ENCODE measurements at places on chromosomes 11 and 22.

DNA sequence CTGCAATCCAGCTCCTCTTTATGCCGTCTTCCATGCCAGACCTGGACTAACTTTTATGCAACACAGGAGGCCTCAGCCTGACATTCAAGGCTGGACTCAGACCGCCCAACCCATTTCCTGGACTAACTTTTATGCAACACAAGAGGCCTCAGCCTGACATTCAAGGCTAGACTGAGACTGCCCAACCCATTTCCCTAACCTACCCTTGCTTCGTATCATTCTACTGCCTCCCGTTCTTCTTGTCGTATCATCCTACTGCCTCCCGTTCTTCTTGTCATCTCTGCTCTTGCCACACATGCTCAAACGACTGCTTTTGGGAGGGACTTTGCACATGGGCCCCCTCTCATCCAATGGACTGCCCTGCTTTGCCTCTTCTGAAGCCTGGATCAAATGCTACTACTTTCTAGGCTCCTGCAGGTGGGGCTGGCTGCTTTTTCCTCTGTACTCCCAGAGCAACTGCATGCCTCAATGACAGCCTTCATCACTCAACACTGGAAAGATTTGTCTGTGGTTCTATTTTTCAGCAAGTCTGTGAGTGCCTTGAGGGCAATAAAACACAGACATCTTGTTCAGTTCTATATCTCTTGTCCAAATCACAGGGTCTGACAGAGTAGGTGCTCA, 7.8 kb downstream of the TBC1D10A start:
- DNase-seq = no peak

DNA sequence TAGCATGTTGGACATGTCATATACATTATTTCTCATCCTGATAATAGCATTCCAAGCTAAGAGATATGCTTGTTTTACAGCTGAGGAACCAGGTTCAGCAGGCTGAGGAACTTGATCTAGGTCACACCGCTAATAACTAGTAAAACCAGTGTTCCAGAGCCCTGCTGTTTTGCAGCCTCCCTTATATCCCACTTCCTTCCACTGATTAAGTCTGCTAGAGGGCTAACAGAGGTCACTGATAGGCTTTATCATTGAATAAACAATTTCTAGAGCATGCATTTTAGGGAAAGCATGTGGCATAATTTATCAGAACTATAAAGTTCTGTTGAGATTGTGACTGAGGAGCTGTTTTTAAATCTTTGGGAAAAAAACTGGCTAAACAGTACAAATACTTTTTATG, 54.0 kb downstream of the UVRAG start:
- DNase-seq = no peak

GRCh38 chr11:114395736-114396135, 4.6 kb downstream of the C11orf71 start:
- DNase-seq = no peak

DNA sequence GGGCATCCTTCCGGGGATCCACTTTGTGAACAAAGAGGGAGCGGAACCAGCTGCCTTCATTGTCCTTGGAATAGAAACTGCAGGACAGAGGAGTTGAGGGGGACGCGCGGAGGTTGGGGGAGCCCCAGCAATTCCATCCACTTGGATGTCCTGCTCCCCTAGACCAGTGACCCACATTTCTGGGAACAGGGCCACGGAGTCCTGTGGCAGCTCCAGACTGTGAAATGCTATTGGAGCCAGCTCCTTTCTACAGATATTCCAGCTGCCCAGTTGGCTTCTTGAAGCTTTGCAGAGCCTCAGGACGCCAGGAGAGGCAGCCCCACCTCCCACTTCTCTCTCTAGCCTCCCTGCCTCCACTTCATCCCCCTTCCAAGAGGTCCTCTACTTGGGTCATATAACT, 10.5 kb downstream of the NIPSNAP1 start:
- DNase-seq = no peak

DNA sequence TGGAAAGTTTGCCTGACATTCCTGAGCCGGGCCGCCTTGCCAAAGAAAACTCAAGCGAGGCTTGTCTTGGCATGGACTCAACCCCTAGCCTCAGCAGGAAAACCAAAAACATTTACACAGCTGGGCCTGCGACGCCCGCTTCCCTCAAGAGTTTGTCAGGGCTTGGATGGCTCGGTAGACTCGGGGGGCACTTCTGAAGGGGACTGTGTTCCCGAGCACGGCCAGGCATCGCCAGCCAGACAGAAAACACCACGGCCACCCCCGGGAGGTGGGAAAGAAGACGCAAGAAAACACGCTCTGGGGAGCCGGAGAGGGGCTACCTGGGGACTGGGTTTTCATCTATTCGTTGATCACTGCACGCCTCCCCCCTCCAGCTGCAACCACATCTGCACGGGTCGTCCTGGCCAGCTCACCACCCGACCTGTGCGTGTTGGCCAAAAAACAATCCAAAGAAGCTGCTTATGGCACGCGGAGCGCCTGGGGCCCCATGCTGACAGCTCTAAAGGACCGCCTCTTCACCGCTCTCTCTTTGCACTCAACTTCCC, 380.7 kb downstream of the MN1 start:
- DNase-seq = no peak

GRCh38 chr11:76669901-76670484, 554 bp downstream of the LRRC32 start:
- DNase-seq = no peak

- DNase-seq = no peak
Measured at GRCh38 chr11:117378976-117379865, 51.6 kb downstream of the CEP164 start.

DNA sequence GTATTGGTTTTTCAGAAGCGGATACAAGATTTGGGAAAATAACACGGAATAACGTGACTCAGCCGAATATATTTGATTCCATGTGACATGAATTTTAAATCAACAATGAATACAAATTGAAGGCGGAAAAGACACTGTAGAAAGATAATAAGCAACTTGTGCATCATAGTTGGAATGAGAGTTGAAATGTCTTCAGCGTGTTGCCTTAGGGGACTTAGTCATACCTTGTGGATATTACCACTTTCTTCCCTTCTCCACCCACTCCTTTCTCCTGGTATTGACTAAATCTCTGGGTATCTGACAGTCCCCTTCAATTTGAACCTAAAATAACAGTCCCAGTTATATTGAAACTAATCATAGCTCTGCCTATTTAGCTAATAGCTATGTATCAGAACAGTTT, 2373.1 kb upstream of the RAG2 start:
- no peak for DNase-seq

GRCh38 chr11:69663326-69663725, 11.8 kb downstream of the LTO1 start:
- DNase-seq = no peak

GRCh38 chr22:39665229-39665628, 94.7 kb downstream of the CACNA1I start:
- no peak for DNase-seq

DNA sequence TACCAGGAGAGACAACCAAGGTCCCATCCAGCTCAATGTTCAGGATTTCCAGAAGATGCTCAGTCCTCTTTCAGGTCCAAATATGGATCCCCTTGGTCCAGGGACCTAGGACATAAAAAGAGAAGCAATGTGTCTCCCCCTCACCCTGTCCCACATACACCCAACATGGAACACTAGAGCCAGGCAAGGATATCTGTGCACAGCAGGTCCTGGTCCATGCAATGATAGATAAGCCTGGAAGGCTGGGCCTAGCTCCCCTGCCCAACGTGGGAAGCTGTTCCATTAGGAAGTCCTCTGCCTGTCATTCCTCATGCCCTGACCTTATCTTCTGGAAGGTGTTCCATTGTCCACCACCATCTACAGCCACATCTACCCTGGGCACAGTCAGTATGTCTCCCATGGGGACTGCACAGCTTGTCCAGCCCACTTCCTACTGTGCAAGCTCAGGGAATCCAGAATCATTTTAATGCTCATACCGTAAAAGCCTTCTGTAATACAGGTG, 1434.8 kb downstream of the TBC1D22A start:
- DNase-seq = no peak

GRCh38 chr11:76732643-76733042, 50.5 kb upstream of the TSKU start:
- DNase-seq = no peak

- no peak for DNase-seq
Measured at GRCh38 chr11:61076506-61077304, 25.6 kb upstream of the CD5 start.

DNA sequence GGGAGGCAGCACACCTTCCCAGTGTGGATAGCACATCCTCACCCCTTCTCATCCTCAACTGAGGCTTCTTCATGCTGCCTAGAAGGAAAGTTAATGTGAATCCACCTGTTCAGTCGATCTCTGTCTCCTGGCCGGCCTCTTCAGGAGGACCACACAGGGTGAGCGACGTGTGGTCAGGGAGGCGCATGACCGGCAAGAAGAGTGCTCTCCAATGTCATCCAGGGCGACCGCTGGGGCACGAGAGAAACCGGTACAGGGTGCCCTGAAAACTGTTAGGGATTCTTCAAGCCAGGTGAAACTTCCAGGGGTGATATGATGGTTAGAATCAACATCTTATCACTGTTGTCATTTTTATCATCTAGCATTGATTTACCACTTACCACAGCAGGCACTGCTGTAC, 43.0 kb downstream of the IGSF9B start:
- DNase-seq = no peak

All from activated CD4-positive, CD25-positive, alpha-beta regulatory T cell (primary cell).